ENCODE measurements at places on chromosomes 5 and 9. TPM values are rescaled to one million over a fixed set of nuclear protein-coding genes. Genes with fewer than 3 reads are reported as not detected.

The NMUR2 gene
- total RNA-seq = not detected

- no peak for DNase-seq
Measured at GRCh38 chr5:63111891-63112290, 533.3 kb downstream of the LRRC70 start.

The GPSM1 gene
- 39.4 TPM for total RNA-seq

The TSSK1B gene
- not detected for total RNA-seq

The PCDHGC4 gene
- total RNA-seq = 1.5 TPM

The SHC3 gene
- total RNA-seq = 1.0 TPM

DNA sequence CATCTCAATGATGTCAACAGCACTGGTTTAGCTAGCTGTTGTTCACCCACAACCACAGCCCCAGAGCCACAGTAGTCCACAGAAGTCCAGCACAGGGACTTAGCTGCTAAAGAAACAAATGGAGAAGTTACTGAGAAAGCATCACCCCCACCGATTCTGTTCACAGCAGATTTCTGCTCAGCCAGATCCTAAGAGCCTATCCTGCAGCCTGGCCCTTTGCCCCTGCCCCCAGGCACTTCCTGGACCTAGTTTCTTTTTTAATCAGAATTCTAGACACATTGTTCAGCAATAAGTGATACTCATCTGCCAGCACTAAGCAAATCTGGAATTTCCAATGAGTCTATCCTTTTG lies 7.4 kb downstream of the B4GALT1 start:
- peak; percentile 66 for DNase-seq

- DNase-seq = no peak
Measured at GRCh38 chr9:136089697-136090045, 5.4 kb downstream of the NACC2 start.

The HTR4 gene
- 4.3 TPM for total RNA-seq

DNA sequence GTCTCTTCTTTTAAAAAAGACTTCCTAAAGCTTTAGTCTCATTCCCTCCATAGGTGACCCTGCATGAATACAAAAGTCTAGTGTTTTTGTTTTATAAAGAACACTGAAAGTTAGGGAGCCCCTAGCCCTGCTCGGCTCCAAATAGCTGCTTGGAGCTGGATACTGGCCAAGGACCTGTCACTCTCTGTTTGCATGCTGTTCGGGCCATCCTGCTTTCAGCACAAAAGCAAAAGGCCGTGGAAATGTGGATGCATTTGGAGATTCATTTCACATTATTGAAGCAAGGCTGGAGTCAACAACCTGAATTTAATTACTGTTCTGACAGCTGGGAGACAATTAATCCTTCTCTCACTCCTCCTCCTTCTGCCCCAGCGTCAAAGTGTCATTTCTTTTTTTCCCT lies 151.7 kb upstream of the NMUR2 start:
- DNase-seq = no peak

DNA sequence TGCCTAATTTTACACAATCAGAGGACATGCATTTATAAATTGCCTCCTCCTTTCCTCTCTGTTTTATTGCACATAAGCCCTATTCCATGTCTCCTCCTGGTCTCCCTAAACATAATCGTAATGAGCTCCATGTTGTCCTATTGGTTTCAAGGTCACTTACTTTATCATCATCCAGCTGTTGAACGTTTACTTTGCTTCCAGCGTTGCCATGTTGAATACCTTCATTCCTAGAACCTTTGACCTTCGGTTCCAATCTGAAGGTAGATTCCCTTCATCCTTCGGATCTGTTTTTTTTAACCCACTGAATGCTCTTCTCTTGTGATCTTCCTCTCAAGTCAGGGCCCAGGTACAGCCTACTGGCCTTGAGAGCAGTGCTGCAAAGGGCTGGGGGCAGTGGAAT lies 84.3 kb downstream of the PJA2 start:
- DNase-seq = no peak

- DNase-seq = no peak
Measured at GRCh38 chr5:147113967-147114366, 120.9 kb upstream of the STK32A start.

DNA sequence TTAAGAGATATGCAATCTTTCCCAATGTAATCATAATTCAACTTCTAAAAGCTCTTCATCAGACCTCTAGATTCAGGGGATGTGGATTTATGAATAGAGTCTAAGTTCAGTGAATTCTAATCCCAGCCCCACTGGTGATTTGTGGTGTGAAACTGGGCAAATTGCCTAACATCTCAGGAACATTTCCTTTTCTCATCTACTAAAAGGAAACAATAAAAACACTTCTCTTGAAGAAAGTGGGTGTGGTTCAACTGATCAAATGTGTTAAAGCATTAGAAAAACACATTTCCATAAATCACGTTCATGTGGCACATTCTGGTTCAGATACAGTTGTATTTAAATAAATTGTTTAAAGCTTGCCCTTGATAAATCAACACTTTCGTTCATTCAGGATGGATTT lies 631.7 kb upstream of the CDH6 start:
- no peak for DNase-seq

- no peak for DNase-seq
Measured at GRCh38 chr9:7226007-7226640, 468.4 kb downstream of the KDM4C start.

DNA sequence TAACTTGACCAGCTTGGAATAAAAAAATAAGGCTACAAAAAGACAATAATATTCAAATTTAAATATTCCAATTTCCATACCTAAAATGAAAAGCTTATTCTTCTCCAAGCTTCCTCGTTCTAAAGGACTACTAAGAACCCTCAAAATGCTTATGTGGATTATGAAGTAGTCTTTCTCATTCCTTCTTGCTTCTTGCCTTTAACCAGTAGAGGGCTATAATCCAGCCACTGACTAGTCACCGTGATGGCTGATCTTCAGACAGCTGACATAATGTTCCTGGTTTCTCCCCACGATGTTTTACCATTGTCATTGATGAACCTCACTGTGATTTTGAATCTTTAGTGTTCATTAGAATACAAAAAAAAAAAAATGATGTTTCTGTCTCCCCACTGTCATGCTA lies 515.3 kb downstream of the TLE1 start:
- no peak for DNase-seq

DNA sequence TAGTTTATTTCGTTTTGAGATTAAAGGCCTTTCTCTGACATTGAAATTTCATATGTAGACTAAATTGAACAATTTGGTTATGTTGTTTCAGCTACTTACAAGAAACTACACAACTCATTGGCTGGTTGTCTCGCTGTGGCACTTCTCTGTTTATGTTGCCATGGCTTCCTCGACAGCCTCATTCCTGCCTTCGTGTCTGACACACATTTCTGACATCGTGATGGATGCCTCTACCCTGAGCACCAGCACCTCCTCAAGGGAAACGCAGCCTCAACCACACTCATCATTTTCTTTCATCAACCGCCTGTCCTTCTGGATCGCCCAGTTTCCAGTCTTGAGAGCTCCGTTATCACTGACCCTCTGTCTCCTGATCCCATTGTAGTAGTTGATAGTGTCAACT lies 562.8 kb downstream of the PDE4D start:
- no peak for DNase-seq

DNA sequence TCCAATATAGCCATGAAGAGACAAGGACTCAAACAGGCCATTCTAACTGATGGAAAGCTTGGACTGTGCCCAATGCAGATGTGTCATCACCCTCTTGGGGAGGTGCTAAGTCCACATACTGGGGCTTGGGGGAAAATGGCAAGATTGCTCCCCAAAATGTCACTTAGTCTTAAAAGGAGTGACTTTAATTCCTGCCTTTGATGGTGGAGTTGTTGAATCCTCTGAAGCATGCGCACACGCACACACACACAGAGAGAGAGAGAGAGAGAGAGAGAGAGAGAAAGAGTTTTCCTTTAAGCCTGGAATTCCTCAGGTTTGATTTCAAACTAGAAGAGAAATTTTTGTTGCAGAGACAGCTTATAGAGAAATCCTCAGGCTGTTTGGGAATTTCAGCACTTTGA lies 161.9 kb upstream of the GAS1 start:
- DNase-seq = no peak

GRCh38 chr5:31059889-31060288 lies 133.6 kb upstream of the CDH6 start:
- no peak for DNase-seq

GRCh38 chr5:67577424-67577823 lies 380.8 kb upstream of the CD180 start:
- no peak for DNase-seq

The PCDHB13 gene
- total RNA-seq = 5.0 TPM

GRCh38 chr5:39876146-39876545 lies 451.4 kb upstream of the DAB2 start:
- DNase-seq = no peak

- DNase-seq = no peak
Measured at GRCh38 chr5:125411744-125412560, 665.5 kb upstream of the ZNF608 start.

- DNase-seq = no peak
Measured at GRCh38 chr5:6069496-6070185, 308.7 kb downstream of the MED10 start.

DNA sequence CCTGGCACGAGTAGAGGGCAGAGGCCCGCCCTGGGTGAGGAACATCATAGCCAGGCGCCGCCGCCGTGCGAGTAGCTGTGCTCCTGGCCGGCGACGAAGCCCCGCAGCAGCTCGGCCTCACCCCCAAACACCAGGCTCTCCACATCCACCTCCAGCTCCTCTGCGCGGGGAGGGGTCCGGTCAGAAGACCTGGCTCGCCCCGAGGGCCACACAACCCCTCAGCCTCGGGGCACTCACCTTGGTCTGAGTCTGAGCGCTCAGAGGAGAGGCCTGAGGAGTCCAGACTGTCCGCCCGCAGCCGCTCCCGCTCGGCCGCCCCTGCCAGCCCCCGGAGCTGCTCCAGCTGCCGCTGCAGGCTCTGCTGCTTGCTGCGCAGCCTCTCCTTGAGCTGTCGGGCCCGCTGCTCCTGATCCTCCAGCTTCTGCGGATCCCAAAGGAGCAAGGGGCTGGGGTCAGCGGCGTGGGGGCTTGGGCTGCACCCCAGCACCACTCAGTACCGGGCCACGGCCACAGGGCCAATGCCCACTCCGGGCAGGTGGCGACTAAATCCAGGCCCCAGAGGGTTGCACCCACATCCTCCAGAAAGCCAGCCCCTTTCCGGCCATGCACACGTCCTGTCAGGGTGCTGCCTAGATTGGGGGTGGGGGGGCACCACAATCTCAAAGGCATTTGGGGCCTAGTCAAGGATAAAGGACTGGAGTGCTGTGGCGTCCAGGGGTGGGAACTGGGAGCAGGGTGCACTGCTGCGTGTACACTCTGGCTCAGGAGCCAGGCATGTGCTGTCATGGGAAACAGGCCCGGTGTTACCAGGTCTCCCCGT lies 3.9 kb downstream of the MXD3 start:
- DNase-seq = no peak

- peak; percentile 49 for DNase-seq
Measured at GRCh38 chr9:134585746-134586706, 55.6 kb upstream of the COL5A1 start.

- DNase-seq = no peak
Measured at GRCh38 chr5:174511714-174512253, 212.6 kb upstream of the MSX2 start.

DNA sequence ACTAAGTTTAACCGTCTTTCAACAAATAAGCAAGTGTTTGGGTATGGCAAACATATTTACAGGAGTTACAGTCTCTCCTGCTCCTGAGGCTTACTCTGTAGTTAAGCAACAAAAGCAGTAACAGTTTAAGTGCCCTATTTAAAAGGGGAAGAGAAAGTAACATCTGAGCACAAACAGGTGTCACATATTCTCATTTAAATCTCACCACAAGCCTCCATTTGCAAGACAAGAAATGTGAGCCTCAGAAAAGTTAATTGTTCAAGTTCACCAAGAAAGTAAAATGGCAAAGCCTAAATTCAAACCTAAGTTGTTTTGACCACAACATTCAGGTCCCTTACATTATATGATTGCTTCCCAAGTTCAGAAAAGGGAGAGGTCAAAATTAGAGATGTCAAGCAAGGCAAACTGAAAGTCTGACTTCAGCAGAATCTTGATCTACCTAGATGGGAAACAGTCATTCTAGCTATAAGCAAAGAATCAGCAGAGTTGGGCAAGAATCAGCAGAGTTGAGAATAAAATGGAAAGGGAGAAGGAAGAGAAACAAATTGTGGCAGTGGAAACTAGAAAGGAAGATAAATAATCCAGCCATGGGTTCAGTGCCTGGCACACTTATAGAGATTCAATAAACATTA lies 93.4 kb downstream of the STRBP start:
- no peak for DNase-seq

GRCh38 chr9:69555802-69556201 lies 116.4 kb downstream of the APBA1 start:
- DNase-seq = no peak

- DNase-seq = no peak
Measured at GRCh38 chr9:27818348-27818747, 245.1 kb upstream of the C9orf72 start.

DNA sequence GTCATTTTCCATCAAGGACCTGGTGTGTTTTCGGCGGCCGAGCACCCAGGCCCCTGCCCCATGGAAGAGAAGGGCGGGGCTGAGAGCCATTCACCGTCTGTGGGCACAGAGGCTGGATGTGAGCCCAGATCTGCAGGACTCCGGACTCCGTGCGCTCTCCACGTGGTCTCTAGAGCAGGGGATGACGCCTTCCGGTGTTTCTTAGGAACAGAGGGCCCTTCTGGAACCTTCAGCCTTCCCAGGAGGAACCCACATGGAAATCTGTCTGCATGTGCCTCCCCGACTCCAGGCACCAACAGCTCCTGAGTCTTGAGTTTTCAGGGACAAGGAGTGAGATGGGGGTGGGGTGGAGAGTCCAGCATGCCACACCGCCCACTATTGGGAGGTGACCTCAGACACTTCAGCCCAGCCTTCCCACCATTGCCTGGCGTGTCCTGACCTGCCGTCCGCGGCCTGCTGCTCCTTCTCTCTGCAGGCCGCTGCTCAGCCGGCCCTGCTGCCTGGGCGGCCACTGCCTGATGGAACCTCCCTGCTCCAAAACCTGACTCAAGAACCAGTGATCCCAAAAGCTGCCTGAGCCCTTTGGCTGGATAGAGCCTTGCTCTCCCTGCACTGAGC lies 2.4 kb upstream of the RXRA start:
- DNase-seq = no peak

DNA sequence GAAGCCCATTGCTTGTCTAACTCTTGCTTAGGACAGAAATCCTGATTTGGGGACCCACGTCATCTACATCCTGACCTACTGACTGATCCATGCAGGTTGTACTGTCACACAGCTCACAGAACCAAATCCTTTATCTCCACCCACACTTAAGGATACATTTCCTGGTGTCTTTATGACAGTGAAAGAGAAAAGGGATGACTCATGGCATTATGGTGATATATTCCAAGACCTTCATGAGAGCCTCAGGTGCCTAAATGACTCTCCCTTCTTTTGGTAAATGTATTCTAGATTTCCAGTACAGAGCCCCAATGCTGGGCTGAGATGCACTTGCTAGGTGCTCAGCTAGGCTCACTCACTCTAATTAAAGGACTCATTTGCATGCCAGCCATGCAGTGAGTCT lies 26.0 kb upstream of the DMRT2 start:
- DNase-seq = no peak

The TIMD4 gene
- not detected for total RNA-seq

The IL7R gene
- 3.2 TPM for total RNA-seq

The PRR7 gene
- 0.90 TPM for total RNA-seq

- no peak for DNase-seq
Measured at GRCh38 chr5:175894793-175895192, 23.4 kb downstream of the CPLX2 start.

- no peak for DNase-seq
Measured at GRCh38 chr5:122492675-122493074, 180.6 kb downstream of the SNCAIP start.

GRCh38 chr9:111095441-111095840 lies 57.2 kb upstream of the LPAR1 start:
- DNase-seq = no peak

The SIMC1 gene
- 5.2 TPM for total RNA-seq
